ENCODE measurements at places on chromosomes 16 and 17.

DNA sequence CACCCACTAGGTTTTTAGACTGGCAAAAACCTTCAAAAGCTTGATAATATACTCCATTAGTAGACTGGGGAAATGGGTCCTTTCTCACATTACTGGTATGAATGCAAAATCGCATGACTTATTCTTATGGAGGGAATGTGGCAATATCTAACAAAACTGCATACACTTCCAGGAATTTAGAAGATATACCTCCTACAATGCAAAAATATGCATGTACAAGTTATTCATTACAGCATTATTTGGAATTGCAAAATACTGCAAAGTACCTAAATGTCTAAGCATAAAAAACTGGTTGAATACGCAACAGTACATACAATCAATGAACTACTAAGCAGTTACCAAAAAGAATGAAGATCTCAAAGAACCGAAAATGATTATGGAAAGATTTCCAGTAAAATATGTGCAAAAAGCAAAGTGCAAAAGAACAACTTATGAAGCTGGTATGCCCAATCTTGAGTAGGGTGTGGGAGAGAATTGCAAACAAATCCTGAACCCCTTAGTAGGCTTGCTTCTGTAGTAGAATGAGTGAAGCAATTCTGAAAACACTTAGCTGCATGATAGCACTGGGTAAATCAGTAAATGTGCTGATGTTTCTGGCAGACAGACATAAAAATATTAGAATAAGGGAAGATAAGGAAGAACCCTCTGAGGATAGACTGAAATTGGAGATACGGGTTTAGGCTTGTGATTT is 180.1 kb downstream of the PARN start:
- DNase-seq = no peak

GRCh38 chr16:3691761-3692160 is 25.6 kb downstream of the TRAP1 start:
- DNase-seq = no peak

GRCh38 chr17:1872976-1873375 is 43.2 kb downstream of the RPA1 start:
- DNase-seq = no peak

DNA sequence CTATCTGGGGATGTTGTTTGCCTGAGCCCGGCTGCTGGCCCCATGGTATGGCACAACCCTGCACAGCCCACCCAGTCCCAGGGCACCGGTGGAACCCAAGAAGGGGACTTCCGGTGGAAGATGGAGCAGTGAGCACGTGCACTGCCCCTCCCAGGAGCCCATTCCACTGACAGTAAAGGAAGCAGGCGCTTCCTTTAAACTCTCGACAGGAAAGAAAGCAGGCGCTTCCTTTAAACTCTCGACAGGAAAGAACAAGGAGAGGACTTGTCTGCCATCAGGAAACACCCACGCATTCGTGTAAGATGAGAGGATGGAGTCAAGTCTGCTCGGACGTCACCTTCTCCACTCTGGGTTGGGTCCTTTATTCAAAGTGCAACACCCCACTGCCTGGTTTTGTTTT is 53.7 kb downstream of the IL21R start:
- no peak for DNase-seq

- DNase-seq = no peak
Observed at GRCh38 chr16:4882633-4883285, 35.5 kb downstream of the UBN1 start.
